Cardiac septum (tissue), 1 donor: ENCODE measurements at places on chromosomes 11 and 22.

DNA sequence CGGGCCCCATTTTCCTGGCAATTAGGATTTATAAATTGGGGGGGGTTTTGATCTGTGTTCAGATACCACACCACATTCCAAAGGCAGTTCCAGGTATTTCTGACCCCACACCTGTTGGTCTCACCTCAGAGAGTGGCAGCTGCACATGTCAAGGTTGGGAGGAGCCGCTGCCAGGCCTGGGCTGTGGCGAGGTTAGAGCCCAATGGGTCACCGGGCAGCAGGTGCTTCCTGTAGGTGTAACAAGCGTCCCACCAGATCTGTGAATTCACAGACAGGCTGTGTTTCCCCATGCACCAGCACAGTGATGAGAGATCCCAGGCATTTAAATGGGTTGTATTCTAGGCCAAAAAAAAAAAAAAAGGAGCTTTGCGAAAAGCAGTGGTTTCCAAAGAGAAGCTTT lies 58.6 kb downstream of the CABIN1 start:
- peak; percentile 51 for DNase-seq

DNA sequence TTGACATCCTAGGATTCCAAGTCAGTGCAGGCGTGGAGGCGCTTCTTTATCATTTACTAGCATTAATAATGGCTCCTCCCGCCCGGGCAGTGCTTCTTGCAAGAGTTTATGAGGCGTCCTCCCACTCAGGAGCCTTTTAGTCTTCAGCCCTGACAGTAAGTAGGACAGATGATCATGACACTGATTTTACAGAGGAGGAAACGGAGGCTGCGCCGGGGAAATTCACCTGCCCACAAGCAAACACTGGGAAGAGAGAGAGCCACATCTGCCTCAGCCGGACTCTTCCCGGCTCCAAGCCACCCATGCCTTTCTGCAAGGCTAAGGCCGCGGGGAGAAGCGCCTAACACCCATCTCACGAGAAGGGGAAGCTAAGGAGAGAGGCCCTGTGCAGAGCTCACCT lies 35.9 kb downstream of the KIAA0930 start:
- peak; percentile 39 for DNase-seq

DNA sequence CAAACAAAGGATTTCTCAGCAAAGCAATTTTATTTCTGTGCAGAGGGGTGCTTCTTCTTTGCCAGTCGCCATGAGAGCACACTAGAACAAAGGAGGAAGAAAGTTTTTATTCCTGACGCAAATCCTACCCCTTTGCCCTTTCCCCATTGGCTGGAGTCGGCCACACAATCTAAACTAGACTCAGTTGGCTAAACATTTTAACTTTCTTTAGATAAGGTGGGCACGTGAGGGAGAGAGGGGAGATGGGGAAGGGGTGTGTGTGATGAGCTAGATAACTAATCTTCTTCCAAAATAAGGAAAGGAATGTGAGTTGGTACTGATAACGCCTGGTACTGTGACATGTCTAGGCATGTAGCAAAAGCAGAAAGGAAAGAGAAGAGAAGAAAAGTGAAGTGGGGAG lies 626 bp downstream of the TRIM22 start:
- no peak for DNase-seq

DNA sequence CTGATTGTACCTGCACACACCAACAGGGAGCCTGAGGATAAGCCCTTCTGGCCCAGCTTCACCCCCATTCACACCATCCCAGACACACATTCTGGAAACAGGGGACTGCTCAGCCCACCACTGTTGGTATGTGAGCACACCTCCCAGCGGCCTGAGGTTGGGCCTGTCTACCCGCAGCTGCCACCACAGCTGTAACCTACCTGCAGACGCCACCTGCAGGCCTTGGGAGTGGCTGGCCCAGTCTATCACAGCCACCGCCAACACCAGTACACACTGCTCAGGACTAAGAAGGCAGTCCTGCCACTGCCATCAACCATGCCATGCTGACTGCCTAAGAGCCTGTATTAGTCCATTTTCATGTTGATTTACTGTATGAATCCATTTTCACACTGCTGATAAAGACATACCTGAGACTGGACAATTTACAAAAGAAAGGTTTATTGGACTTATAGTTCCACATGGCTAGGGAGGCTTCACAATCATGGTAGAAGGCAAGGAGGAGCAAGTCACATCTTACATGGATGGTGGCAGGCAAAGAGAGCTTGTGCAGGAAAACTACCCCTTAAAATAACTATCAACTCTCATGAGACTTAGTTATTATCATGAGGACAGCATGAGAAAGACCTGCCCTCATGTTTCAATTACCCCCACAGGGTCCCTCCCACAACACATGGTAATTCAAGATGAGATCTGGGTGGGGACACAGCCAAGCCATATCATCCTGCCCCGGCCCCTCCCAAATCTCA lies 30.6 kb downstream of the RSF1 start:
- no peak for DNase-seq

GRCh38 chr11:62644220-62644619 lies 2.2 kb downstream of the GANAB start:
- no peak for DNase-seq

DNA sequence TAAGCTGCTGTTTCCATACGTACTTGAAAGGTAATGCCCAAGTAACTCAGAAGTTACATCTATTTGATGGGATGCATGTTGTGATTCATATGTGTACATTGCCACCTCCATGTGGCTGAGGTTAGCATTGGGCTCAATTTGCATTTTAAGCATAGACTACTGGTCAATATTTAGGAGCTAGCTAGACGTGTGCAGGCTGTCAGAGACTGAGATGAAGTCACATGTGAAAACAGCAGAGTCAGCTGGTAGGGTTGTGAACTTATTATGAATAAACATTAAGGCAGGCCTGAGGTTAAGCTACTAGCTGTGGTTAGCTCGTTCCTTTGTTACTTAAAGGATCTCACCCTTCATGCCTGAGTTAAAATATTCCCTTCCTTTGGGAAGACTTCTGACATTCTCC lies 114.5 kb upstream of the MTNR1B start:
- DNase-seq = no peak

DNA sequence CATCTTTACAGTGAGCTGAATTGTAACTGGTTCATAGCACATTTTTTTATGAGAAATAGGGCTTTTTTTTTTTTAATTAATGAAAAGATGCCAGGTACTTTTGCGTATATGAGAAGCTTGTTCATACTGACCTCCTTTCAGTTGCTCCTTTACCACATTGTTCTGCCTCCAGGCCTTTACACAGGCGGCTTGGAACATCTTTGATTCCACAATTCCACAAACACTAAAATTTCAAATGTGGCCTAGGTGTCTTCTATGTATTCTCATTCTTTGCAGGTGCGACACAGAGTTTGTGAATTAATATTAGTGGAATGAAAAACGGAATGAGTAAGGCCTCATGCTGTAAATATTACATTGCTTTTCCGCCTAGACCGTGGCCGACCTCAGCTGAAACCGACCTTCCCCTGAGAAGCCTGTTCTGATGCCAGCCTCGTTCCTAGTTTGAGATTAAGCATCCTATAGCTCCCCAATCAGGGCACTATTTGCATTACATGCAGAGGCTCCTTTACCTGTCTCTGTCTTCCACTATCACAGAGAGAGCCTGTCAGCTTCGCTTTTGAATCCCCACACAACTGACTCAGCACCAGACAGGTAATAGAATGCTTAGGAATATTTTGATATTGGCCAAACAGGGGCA lies 125.8 kb downstream of the LDLRAD3 start:
- no peak for DNase-seq

DNA sequence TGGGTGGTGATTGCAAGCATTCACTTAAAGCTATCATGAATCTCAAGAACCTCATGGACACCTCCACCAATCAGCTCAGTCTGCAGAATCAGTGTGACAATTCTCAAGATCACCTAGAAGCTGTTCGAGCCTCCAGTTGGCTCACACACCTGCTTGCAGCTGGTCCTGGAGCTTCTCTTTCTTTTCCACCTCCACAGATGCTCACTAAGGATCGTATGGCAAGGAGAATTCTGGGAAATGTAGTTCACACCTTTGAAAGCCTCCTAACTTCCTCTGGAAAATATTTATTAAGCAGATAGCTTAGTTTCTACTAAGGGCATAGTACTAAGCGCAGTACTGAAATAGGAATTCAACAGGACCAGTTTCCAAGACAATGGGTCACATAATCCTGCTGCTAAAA lies 26.2 kb downstream of the FSHB start:
- DNase-seq = no peak

DNA sequence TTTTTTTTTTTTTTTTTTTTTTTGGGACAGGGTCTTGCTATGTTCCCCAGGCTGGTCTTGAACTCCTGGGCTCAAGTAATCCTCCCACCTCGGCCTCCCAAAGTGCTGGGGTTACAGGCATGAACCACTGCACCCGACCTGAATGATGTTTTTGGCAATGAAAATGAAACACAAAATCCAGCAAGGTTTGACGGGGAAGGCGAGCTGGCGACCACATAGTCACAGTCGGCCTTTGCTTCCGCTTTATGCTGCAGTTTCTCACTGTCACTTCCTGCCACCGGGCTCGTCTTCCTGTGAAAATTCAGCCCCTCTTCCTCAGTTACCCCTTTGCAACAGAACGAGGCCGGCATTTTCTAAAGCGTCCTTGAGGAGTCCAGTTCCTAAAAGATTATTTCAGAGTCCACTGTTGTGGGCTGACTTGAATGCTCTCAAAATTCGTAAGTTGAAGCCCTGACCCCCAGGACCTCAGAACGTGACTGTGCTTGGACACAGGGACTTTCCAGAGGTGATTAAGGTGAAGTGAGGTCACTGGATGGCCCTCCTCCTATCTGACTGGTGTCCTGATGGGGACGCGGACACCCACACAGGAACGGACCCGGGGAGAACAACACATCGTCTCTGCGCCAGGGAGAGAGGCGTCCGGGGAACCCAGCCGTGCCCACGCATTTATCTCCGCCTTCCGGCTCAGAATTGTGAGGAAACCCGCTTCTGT lies 2.9 kb upstream of the BID start:
- peak; percentile 89 for DNase-seq

- DNase-seq = no peak
Observed at GRCh38 chr22:21780259-21780658, 44.7 kb upstream of the YPEL1 start.

- no peak for DNase-seq
Observed at GRCh38 chr11:69801513-69802335, 17.5 kb downstream of the FGF3 start.

DNA sequence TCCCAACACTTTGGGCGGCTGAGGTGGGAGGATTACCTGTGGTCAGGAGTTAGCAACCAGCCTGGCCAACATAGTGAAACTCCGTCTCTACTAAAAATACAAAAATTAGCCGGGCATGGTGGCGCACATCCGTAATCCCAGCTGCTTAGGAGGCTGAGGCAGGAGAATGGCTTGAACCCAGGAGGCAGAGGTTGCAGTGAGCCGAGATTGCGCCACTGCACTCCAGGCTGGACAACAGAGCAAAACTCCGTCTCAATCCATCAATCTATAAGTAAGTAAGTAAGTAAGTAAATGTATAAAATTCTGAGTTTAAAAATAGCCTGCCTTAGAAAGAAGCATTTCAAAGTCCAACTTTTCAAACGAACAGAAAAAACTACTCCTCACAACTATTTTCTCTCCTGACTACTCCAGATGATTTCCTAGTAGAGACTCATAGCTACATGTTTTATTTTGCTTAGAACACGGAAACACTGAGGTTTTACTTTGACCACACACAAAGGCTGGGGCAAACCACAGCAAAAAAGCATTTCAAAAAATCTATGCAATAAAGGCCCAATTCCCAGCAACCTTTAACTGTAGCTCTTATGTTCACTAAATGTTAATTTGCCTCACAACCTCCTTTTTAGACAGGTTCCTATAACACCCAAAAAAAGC lies 16.3 kb downstream of the SPTY2D1 start:
- DNase-seq = no peak

DNA sequence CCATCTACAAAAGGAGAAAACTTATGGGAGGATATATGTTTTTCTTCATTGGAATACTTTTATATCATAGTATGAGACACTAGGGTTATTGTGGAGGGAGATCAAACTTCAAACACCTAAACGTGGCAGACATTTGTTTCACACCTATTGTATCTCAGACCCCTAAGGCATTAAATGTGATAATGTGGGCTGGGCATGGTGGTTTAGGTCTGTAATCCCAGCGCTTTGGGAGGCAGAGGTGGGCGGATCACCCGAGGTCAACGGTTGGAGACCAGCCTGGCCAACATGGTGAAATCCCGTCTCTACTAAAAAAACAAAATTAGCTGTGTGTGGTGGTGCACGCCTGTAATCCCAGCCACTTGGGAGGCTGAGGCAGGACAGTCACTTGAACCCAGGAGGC lies 75.5 kb downstream of the PRR5L start:
- no peak for DNase-seq

DNA sequence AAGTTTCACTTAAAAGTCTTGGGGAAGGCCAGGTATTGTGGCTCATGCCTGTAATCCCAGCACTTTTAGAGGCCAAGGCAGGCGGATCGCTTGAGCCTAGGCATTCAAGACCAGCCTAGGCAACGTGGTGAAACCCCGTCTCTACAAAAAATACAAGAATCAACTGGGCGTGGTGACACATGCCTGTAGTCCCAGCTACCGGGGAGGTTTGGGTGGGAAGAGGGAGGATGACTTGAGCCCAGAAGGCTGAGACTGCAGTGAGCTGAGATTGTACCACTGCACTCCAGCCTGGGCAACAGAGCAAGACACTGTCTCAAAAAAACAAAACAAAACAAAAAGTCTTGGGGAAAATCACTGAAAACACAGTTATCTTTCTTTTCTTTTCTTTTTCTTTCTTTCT lies 15.4 kb upstream of the XBP1 start:
- no peak for DNase-seq

DNA sequence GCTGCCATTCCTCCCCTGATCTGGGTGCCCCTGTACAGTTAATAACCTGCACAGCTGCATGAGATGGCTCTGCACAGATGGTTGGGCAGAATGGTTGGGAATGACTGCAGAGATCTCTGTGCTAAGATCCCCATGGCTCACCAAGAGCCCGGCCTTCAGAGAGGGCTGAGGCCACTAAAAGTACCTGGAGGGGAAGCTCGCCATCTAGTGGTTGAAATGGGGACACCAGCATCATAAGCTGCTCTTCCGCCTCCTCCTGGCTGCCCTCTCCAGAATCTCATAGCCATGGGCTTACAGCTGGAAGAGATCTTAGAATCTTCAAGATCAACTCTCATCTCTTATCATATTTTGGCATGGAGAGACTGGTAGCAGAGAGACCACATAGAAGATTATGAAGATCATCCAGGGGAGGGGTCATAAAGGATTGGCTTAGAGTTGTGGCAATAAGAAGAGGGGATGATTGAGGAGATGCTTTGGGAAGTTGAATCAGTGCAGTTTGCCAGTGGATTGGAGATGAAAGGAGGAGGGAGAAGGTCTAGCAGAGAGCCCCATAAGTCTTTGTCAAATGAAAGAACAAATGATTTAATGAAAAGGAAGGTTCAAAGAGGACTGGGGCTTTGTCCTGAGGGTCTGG lies 22.0 kb upstream of the TLCD5 start:
- no peak for DNase-seq
